ENCODE measurements at places on chromosomes 3 and 15. TPM values are rescaled to one million over a fixed set of nuclear protein-coding genes. Genes with fewer than 3 reads are reported as not detected.

GRCh38 chr3:112973325-112974177, 1.4 kb downstream of the CD200R1 start:
- no peak for DNase-seq

The MKRN2OS gene
- total RNA-seq, result not detected

DNA sequence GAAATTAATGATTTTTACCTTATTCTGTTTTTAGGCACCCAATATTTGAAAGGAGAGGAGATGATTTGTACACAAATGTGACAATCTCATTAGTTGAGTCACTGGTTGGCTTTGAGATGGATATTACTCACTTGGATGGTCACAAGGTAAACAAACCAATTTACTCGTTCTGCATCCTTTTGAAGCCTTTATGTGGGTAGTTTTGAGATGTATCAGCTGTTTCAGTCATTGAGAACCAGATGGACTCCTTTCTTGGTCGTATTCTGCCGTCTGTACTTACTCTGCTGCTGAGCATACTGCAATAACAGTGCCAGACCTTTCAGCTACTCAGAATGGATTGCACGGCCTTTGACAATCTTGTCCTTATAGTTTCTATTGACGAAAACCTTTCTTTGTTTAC, 13.3 kb downstream of the DNAJB11 start:
- DNase-seq, result no peak

The LRTM1 gene
- total RNA-seq, result not detected

DNA sequence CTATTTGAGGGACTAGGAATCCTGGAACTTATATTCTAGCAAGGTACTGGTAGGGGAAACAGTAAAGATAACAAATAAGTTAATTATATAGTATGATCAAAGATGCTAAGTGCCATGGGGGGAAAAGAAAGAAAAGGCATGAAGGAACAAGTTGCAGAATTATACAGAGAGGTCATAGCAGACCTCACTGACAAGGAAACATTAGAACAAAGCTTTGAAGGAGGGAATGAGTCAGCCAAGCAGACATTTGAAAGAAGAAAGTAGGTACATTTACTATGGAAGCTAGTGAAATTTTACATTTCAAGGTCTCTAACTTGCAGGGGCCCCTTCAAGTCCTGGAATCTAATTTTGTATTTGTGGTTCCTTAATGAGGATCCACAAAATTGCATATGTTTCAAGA, 57.2 kb upstream of the TIPARP start:
- no peak for DNase-seq

The MUC13 gene
- not detected for total RNA-seq
